ENCODE measurements at places on chromosomes 11 and 22.
A peak's percentile ranks its signal among the peaks of the same experiment; 100 is the strongest.

GRCh38 chr11:134069426-134070341, 812 bp downstream of the JAM3 start:
- DNase-seq: peak; percentile 37

DNA sequence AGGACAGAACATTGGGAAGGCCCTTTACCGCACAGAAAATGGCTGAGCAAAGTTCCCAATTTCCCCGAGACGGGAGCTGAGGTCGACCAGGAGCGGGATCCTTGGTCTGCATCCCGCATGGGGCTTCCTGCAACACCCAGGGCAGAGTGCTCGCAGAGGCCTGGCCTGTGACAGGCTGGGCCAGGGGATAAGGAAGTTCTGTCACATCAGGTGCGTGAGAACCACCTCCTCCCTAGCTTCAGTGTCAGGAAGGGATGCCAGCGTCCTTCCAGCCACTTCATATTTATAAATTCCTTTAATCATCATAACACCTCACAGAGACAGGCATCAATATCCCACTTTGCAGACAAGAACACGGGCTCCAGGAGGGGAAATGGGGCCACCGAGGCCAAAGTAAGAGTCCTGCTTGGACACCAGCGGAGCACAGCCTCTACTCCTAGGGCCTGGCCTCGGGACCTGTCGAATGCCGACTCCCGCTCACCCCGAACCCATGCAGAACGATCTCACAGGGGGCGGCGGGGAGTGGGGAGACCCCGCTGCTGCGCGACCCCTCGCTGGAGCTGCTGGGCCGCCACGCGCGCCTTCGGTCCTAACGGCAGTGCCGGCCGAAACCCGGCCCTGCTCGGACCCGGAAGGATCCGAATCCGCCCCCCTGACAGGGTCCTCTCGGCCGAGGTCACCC, 532 bp downstream of the BET1L start:
- no peak for DNase-seq

GRCh38 chr11:102734650-102735049, 9.9 kb upstream of the MMP8 start:
- DNase-seq: no peak

GRCh38 chr11:3710485-3711259, 39.5 kb upstream of the CHRNA10 start:
- no peak for DNase-seq

DNA sequence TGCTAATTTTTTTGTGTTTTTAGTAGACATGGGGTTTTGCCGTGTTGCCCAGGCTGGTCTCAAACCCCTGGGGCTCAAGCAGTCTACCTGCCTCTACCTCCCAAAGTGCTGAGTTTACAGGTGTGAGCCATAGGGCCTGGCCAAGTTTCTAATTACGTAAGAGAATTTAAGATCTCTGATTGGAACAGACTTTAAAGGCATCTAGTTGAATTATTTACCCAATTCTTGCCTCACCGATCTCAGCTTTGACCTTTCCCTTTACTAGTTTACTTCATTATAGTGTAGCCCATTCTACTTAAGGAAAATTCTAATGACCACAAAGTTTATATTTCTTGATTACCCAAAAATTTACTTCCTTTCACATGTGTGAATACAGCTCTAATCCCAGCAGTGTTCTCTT, 81.6 kb downstream of the YAP1 start:
- DNase-seq: no peak

GRCh38 chr11:15737320-15737719, 619.0 kb downstream of the SOX6 start:
- no peak for DNase-seq

DNA sequence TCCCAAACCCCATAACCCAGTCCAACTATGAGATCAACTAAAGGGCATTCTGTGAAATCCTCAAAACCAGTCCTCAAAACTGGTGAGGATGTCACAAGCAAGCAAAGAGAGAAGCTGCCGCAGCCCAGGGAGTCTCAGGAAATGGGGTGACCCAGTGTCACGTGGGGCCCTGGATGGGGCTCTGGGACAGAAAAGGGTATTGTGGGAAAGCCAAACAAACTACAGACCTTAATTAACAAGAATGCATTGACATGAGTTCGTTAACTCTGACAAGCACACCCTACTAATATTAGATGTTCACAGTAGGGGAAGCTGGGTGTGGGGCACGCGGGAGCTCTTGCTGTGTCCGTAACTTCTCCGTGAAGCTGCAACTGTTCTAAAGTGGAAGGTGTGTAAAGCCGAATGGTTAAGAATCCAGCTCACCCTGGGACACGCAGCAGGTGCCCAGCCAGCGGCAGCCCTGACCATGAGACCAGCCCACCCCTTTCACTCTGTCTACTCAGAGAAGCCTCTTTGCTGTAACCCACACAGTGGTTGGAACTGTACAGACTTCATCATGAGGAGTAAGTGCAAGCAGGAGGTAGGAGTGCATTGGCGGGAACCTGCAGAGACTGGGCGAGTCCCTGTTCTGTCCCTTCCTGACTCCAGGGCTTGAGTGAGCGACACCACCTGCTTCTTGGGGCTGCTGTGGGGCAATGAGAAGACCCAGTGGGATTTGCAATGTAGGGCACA, 17.9 kb downstream of the LINC01488 start:
- DNase-seq: no peak

DNA sequence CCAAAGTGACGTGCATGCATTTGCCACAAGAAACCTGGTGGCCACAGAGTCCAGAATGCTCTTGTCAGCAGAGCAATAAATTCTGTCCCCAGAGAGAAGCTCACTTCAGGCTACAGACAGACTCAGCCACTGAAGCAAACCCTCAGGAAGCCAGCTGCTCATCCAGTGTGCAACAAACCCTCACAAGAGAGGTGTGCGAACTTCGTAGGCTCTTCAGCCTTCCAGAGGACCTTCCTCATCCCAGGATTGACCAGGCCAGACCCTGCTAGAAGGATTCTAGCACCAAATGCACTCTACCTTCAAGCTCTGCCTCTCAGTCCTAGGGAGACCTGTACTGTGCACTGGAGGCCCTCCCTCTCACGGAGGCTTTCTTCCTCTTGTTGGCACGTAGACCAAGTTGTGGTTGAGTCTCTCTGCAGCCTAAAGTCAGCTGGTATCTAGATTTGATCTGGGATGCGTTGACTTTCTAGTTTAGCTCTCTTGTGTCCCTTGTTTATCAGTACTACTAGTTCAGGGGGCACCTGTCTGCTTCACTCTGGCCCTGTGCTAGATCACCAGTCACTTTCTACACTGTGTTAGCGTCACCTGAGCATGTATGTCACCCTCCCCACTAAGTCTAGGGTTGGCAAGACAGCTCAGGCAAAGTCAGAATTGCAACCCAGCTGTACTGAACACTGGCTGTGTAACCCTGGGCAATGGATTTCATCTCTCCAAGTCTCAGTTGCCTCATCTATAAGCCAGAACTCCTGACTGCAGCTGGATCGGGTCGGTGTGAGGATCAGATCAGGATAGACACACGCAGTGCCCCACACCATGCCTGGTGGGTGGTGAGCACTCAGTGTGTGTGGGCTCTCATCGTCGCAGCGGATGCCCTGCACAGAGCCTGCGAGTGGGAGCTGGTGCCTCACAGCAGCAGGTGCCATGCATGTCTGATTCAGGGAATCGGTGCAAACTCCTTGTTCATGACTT, 22.1 kb upstream of the TMPRSS13 start:
- no peak for DNase-seq

DNA sequence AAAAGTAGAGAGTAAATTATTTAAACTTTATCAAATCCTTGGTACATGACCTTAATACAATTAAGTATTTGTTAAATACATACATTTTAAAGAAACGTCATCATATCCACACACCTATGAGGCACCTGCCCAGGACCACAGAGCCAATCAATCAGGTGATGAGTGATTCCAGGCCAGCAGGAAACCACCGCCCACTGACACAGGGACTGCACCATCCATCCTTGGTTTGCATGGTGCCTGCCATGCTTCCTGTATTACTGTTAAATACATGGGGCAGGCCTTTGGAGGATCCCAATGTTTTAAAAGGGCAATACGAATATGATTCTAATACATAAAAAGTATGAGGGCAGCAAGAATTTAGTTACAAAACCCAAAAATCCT, 7.0 kb upstream of the TBC1D10A start:
- DNase-seq: no peak

GRCh38 chr11:24198481-24198880, 298.4 kb upstream of the LUZP2 start:
- DNase-seq: no peak

DNA sequence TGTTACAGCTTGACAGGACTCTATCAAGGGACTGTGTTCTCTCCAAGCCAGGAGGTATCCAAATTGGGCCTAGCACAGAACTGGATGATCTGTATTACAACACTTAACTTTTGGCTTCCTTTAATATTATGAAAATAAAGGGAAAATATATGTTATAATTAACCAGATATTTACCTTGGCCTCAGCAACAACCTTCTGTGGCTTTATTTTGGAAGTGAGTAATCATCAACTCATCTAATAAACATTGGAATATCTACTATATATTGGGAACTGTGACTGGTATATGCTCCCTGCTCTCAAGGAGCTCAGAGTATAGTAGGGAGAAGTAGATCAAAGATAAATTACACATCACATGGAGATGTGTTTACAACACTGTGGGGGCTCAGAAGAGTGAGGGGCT, 352.2 kb downstream of the METTL15 start:
- no peak for DNase-seq

GRCh38 chr22:43658823-43659222, 153.3 kb downstream of the EFCAB6 start:
- DNase-seq: no peak

GRCh38 chr11:15186146-15186545, 71.4 kb downstream of the INSC start:
- DNase-seq: no peak

DNA sequence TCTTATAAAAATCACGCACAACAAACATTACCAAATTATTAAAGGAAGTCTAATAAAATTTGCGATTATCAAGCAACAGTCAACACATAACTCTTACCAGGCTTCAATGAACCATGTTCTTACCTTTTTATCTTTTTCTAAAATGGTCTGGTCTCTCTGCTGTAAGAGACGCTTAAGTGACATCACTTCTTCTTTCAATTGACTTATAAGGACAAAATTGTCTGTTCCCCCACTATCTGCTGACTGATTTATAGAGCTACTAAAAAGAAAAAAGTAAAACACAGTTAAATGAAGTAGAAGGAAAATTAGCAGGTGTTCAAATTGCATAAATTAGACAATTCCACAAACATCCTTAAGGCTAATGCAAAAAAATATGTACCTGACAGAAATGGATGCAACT, 10.9 kb downstream of the FAM76B start:
- no peak for DNase-seq

- no peak for DNase-seq
These were observed 25.5 kb downstream of the KCNJ1 start for GRCh38 chr11:128841461-128842072.

DNA sequence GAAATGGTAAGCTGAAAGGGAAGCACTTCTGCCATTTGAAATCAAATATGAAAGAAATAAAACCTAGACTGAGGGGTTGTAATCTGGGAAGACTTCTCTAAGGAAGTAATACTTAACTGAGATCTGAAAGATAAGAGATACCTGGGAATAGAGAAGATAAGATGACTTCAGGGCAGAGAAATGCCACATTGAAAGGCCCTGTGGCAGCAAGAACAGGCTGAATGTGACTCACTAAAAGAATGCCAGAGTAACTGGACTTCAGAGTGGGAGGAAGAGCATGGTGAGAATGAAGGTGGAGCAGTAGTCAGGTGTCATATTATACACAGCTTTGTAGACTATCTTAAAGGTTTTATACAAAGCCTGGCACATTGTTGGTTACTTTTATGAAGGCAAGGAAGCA, 17.6 kb downstream of the CALCA start:
- no peak for DNase-seq

DNA sequence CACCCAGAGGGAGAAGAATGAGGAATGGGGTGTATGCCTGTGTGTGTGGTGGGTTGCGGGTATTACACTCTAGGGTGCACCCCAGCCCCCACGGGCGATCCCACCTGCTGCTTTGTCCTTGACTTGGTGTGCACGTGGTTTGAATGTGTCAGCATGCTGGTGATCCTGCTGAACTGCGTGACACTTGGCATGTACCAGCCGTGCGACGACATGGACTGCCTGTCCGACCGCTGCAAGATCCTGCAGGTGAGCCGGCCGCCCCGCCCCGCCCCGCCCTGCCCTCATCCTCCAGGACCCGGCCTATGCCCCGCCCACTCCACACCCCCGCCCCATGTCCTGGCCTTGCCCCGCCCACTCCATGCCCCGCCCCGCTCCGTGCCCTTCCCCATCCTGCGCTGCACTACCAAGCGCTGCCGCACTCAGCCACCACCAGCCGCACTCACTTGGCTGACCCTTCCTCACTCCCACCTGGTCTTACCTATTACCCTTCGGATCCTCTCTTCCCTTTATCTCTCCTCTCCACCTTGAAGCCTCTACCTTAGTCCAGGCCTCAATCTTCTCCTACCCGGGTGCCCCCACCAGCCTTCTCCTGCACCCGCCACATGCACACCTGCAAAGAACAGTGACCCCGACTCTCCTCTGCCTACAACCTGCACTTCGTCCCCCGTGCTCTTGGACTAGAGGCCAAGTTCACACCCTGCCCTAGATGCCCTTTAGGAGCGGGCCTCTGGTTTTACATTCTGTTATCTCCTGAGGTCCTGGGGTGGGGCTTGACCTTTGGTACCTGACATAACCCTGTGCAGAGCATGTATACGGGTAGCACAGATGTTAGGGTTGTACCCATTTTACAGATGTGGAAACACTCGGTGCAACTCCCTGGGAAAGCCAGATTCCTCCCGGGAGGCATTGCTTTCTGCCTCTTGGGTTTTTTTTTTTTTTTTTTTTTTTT, 27.7 kb downstream of the CACNA1I start:
- DNase-seq: peak; percentile 43

- no peak for DNase-seq
These were observed 62.8 kb downstream of the PRDM11 start for GRCh38 chr11:45209000-45209879.

- DNase-seq: no peak
These were observed 46.2 kb upstream of the LMO1 start for GRCh38 chr11:8309862-8310261.

GRCh38 chr11:119830400-119830799, 101.4 kb upstream of the NECTIN1 start:
- DNase-seq: no peak
